ENCODE measurements at places on chromosomes 1 and 21.

DNA sequence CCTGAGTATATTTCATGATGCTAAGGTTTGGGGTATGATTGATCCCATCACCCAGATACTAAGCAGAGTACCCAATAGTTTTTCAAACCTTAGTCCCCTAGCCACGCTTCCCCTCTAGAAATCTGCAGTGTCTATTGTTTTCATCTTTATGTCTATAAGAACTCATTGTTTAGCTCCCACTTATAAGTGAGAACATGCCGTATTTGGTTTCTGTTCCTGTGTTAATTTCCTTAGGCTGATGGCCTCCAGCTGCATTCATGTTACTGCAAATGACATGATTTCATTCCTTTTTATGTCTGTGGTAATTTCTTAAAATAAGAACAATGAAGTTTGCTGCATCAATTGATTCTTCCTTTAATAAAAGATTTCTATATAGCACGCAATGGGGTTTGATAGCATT is 301.3 kb downstream of the PLPP3 start:
- no peak for DNase-seq

GRCh38 chr1:5574641-5575040 is 417.6 kb downstream of the NPHP4 start:
- no peak for DNase-seq

DNA sequence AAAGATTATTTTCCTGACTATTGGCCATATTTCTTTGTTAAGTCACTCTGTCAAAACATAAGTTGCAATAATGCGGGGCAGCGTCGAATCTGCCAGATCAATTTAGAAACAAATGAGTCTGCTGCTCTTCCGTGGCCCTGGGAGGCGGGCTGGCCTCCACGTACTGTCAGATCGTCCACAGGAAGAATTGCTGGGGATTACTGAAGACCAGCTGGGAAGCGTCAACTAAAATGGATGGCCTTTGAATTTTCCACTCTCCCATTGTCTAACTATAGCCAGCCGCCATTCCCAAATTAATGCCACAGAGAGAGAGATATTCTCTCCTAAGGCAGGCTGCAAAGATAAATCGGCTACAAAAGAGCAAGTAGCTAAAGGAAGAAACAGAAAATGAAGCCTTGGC is 560.2 kb downstream of the SMYD3 start:
- DNase-seq, result no peak

DNA sequence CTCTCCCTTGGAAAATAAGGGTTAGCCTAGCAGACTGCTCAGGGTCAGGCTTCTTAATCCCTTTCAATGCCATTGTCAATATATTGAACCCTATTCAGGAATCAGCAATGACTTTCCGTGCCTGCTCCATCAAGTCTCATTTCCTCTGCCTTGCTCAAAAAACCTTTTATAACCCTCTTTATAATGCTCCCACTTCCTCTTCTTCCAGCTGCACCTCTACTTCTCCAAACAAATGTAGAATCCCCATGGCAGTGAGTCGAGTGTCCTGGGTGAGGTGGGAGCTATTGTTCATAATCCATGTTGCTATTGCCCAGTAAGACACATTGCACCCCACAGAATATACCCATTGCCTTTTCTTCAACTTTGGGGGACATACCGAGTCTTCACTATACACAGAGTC is 58.6 kb downstream of the OLIG1 start:
- no peak for DNase-seq

GRCh38 chr1:229150518-229150917 is 120.4 kb upstream of the RAB4A start:
- DNase-seq, result no peak

DNA sequence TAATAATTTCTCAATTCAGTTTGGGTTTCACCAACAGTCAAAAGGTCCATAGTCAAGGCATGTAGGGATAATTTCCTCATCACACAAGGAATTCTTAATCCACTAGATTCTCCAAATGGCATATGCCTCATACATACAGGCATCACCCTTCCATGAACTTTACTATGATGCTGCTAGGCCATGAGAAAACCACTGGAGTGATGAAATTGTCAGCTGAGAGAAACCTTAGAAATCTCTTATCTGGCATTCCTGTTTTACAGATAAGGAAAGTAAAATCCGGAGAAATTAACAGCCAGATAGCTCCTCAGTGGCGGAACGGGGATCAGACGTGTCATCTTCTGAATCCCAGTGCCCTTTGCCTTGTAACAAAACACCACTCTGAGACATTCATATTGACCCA is 274.4 kb downstream of the NTNG1 start:
- no peak for DNase-seq

GRCh38 chr1:55285834-55286233 is 70.7 kb upstream of the USP24 start:
- no peak for DNase-seq

GRCh38 chr1:7975212-7975865 is 13.8 kb downstream of the PARK7 start:
- DNase-seq, result no peak

GRCh38 chr1:17307946-17308345 is at the start of gene PADI4:
Gene PADI4, plus strand, starts transcription at chr1:17308197. Its CDS starts 26 bp downstream, at chr1:17308223.
- DNase-seq, result no peak

- DNase-seq, result no peak
These were observed 16.9 kb downstream of the IKBKE start for GRCh38 chr1:206486995-206487788.

GRCh38 chr1:46134660-46135331 is 2.4 kb upstream of the PIK3R3 start:
- DNase-seq, result no peak

GRCh38 chr1:204151552-204152309 is at the start of gene ETNK2:
Gene ETNK2, minus strand, starts transcription at chr1:204152044. Its CDS starts 192 bp downstream, at chr1:204151852.
- DNase-seq, result peak; percentile 38

- DNase-seq, result no peak
These were observed 45.3 kb downstream of the HSPG2 start for GRCh38 chr1:21891621-21892479.

GRCh38 chr1:82227306-82228095 is 426.8 kb downstream of the ADGRL2 start:
- no peak for DNase-seq

- DNase-seq, result no peak
These were observed 556.5 kb downstream of the PTBP2 start for GRCh38 chr1:97277891-97278654.

GRCh38 chr1:117570988-117571409 is 34.8 kb upstream of the TENT5C start:
- DNase-seq, result no peak

GRCh38 chr1:39818482-39818881 is 29.8 kb upstream of the BMP8B start:
- no peak for DNase-seq

- no peak for DNase-seq
These were observed 59.6 kb upstream of the C1orf87 start for GRCh38 chr1:60133000-60133673.

DNA sequence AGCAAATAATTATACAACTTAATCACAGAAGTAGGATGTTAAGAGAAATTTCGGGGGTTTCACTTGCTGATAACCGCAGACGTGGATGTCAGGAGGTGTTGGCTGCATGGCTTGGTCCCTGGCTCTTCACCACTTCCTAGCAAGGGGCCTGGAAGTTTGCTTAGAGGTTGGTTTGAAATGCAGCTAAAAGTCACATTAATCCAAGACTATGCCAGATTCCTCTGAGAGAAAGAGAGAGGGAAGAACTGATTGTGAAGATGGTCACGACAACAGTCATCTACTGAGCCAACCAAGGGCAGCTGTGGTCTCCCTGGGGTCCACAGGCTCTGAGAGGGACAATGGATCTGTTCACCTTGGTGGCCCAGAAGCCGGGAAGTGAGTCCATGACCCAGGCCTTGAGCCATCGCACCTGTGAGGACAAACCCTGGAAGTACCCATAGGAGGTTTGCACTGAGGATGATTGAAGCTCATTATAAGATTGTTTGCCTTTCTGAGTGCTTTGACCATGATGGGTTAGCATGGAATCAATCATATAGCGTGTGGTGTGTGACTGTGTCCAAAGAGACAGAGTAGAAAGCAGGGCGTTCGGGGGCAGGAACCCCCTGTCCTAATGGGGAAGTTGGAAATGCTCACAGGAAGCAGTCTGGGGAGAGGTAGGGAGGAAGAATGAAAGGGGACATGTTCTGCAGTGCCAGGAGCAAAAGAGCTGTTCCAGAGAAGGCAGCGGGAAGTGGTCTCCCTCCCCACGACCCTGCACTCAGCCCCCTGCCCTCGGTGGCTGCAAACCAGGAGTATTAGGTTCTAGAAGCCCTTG is 47.1 kb downstream of the UMODL1 start:
- DNase-seq, result no peak

- no peak for DNase-seq
These were observed 6.4 kb downstream of the PPP2R5A start for GRCh38 chr1:212291505-212292134.

- DNase-seq, result no peak
These were observed 137.4 kb downstream of the PIGK start for GRCh38 chr1:77081834-77082233.

DNA sequence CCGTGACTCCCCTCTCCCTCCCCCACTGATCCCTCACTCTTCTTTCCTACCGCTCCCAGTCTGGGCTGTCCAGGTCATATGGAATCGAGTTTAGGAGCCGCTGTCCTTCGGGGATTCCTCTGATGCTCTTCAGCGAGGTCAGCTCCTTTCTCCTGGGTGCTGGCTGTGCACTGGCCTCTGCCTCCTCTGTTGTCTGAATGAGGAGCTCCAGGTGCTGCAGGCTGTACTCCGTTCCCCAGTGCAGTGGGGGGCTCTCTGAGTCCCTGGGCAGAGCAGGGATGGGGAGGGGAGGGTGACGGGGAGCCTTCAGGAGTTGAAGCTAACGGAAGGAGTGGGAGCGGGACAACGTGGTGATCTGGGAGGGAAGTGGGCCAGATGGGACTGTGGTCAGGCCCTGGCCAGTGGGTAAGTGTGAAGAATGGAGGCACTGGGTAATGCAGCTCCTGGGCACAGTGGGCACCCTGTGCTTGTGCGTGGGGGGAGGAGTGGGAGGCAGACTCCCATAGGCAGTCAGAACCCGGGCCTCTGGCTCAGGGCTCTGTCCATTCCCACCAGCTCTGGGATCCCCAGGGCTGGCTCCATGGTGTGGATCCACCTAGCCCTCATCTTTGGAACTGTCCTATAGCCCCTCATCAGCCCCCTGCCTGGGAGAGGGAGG is 59.5 kb upstream of the TLR5 start:
- DNase-seq, result no peak
